ENCODE measurements at places on chromosomes 11 and 22.

- DNase-seq, result no peak
These were observed 3.2 kb downstream of the TPST2 start for GRCh38 chr22:26586556-26587325.

DNA sequence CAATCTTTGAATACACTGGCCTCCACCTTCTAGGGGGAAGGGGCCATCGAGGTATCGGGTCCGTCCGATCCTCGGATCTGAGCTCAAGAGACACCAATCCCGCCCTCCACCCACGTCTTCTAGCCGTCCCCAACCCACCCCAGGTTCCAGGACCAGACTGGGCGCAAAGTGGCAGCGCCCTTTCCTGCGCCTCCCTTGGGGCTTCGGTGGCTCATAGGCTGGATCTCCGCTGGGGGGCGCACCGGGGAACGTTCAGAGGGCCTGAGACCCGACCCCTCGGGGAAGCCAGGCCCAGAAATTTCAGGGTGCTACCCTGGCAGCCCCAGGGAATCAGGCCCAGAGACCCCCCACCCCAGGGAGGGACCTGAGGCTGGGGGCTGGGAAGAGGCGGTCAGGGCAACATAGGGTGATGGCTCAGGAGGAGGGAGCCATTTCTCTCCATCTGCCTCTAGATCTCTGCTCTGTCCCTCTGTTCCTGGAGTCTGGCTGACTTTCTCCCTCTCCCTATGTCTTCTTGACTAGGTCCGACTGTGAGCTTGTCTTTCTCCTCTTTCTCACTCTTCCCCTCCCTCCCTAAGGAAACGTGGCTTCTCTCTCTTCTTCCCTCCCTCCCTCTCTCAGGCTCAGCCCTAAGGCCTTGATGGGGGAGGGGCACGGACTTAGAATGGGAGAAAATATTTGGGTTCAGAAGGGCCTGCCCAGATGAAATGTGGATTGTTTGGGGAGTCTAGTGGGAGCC is 1.1 kb downstream of the CREB3L1 start:
- no peak for DNase-seq

DNA sequence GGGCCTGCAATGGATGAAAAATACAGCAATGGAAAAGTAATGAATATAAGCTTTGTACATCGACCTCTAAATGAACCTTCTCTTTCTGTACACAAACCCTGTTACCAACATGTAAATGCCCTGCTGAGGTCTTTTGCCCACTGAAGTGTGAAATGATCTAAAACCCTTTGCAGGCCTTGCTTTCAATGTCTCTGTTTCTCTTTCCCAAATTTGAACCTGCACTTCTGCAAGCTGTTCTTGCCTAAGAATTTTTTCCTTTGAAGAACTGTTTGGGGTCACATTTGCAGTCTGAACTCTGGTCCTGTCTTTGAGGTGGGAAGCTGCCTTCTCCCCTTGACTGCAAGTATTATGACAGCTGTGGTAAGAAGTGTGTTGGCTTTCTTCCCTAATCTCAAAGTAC is 1237.1 kb downstream of the FAM181B start:
- no peak for DNase-seq

GRCh38 chr11:114233755-114234154 is 62.4 kb upstream of the NNMT start:
- no peak for DNase-seq

GRCh38 chr11:120576606-120577005 is 65.1 kb downstream of the GRIK4 start:
- no peak for DNase-seq

Measured in GM18507 (cell line).